ENCODE measurements at places on chromosomes 4 and X.

DNA sequence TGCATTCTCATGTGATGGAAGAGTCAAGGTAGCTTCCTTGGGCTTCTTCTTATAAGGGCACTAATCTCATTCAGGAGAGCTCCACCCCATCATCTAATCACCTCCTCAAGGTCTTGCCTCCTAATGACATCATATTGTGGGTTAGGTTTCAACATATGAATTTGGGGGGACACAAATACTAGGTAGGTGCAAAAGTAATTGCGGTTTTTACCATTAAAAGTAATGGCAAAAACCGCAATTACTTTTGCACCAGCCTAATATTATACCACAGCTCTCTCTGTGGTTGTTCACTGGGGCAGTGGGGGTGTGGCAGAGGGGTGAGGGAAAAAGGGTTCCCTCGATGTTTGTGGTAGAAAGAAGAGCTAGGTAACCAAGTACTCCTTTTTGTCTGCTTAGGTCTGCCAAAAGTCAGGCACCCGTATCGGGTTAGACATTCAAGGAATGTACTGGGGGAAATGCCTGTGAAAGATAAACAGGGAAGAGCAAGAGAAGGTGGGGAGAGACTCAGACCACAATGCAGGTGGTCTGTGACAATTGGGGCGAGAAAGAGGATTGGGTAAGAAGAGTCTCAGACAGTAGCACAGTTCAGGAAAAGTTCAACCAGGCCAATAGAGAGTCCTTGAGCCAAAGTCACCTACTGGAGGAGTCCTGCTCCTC lies 78.9 kb upstream of the MTM1 start:
- DNase-seq = no peak

DNA sequence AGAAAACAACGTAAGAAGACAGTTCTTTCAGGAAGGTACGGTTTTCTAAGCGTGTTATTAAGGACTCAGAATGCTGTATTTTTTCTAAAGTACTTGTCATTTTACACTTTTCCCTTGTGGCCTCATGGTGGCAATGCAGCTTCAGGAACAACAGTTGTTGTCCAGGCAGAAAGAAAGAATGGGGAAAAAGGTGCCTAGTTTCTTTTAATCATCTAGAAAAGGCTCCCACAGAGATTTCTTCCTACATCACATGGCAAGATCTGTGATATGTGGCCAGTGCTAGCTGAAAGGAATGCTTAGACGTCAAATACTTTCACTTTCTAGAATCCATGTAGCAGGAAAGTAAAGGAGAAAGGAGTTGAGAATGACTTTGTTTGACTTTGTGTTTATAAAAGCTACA lies 49.0 kb upstream of the TRAM1L1 start:
- peak; percentile 50 for DNase-seq

- no peak for DNase-seq
Measured at GRCh38 chr4:180098586-180098985, 2144.6 kb upstream of the TENM3 start.

DNA sequence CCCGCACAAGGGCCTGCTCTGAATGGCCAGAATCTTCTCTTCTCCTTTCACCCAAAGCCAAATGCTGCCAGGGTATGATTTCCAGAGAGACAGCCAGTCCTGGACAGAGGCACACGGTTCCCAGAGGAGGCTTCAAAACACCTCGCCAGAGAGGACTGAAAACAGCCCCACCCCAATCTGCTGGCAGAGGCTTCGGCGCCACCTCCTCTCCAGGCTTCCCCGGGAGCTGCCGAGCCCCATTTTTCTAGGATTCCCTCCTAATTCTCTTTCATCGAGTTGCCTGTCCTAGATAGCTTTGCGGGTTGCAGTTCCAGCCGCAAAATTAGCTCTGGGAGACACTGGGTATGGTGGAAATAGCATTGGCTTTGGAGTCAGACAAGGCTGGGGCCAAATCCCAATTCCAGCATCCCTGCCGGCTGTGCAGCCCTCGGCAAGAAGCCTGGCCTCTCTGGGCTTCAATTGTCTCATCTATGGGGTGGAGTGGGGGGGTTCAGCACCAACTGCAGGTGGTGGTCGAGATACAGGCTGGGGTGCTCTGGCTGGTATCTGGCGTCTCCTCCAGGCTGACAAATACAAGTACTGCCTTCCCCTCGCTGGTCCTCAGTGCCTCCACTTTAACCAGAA lies 22.6 kb downstream of the PPP2R2C start:
- DNase-seq = no peak

GRCh38 chr4:163556650-163557391 lies 62.3 kb downstream of the TMA16 start:
- DNase-seq = no peak

GRCh38 chrX:153411255-153411987 lies at the start of gene ZFP92:
ZFP92 (plus strand) TSS chrX:153411472; CDS start chrX:153418323, 6,851 bp downstream.
- DNase-seq = no peak

GRCh38 chr4:140004922-140005627 lies 148.9 kb downstream of the MAML3 start:
- no peak for DNase-seq

- DNase-seq = no peak
Measured at GRCh38 chrX:3711331-3711917, 2.0 kb downstream of the PRKX start.

- DNase-seq = no peak
Measured at GRCh38 chr4:156521631-156522030, 450.0 kb downstream of the PDGFC start.

- no peak for DNase-seq
Measured at GRCh38 chr4:101277671-101278070, 69.7 kb downstream of the PPP3CA start.

GRCh38 chr4:726235-726787 lies 20.7 kb downstream of the PCGF3 start:
- no peak for DNase-seq

DNA sequence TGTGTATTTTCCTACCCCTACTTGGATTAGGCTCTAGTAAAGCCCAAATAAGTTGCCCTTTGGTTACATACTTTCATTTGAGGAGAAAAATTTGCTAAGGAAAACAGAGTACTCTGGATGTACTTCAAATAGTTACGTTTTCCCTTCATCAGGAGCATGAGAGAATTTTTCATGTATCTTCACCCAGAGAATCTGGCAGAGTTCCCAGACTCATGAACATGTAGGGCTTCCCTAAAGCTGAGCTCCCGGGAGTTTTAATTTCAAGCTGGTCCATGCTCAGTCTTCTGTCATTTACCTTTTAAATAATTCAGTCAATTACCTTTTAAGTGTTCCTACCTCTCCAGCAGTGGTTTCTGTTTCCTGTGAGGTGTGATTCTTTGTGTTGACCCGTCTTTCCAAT lies 367.5 kb upstream of the GRID2 start:
- no peak for DNase-seq

DNA sequence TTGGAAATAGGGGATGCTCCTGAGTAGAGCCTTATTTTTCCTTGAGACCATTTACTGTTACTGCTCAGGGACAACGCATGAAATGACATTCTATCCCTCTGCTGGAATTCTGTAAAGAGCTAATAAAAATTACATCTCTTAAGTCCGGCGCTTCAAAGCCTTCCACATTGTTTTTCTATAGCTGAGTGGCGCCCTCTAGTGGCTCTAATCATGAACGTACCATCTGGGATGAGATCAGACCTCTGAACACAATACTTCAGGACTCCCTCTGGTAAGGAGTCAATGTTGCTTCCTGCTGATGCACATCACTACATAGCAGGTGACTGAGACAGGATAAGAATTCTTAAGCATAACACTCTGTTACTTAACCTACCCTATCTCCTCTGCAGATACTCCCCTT lies 6.0 kb downstream of the HMGN5 start:
- no peak for DNase-seq

DNA sequence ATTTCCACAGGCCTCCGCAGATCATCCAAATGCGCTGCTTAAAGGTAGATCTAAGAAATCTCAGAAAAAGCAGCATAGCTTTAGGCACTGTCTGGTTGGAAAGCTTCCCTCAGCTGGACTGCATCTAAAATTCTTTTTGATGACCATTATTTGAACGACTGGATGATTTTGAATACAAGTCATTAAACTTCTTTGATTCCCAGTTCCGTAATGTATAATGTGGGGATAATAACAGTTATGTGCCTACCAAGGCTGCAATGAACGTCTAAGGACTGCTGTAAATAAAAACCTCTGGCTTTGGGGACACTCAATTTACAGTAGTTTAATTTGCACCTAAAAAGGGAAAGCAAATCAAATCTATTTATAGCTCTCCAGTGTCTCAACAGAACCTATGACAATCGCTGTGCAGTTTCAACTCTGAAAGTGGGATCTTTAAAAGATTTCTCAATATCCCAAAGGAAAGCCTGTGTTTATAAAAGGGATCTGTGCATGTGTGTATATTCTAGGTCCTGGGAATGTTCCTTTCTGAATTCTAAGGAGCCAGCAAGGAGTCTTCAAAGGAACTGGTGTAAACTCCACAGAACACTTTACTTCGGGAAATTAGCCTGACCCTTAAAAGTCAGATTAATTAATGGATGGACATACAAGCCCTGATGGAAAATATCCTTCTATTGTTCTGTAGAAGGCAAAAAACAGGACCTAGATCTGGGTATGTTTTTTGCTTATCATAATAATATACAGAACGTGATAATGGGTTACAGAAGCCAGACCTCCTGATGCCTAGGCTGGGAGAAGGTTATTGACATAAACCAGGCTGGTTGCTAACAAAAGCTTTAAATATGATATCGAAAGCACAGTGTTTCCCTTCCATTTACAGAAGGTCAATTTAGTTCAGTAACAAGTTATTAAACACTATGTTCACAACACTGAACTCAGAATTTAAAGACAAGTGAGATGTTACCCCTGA lies 53.4 kb downstream of the AFAP1 start:
- DNase-seq = no peak

GRCh38 chr4:23887989-23888388 lies 1.9 kb downstream of the PPARGC1A start:
- no peak for DNase-seq

DNA sequence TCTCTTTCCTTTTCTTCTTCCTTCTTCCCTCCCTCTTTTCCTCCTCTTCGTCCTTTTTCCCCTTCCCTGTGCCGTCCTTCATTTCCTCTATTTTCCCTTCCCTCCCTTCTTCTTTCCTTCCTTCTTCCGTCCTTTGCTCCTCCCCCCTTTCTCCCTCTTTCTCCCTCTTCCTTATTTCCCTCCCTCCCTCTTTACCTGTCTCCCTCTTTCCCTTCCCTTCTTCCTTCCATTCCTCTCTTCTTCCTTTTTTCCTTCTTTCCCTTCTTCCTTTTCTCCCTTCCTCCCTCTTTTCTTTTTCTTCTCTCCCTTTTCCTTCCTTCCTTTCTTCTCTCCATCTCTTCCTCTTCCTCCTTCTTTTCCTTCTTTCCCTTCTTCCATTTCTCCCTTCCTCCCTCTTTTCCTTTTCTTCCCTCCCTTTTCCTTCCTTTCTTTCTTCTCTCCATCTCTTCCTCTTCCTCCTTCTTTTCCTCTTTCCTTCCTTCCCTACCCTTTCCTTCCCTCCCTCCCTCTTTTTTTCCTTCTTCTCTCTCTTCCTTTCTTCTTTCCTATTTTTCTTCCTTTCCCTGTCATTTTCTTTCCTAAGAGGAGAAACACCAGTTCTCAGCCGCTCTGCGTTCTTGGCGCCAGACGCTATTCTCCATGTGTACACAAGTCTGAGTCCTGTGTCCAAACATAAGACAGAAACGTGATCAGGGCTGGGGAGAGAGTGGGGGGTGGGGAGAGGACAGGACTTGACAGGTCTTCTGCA lies 597.1 kb downstream of the MID1IP1 start:
- no peak for DNase-seq

DNA sequence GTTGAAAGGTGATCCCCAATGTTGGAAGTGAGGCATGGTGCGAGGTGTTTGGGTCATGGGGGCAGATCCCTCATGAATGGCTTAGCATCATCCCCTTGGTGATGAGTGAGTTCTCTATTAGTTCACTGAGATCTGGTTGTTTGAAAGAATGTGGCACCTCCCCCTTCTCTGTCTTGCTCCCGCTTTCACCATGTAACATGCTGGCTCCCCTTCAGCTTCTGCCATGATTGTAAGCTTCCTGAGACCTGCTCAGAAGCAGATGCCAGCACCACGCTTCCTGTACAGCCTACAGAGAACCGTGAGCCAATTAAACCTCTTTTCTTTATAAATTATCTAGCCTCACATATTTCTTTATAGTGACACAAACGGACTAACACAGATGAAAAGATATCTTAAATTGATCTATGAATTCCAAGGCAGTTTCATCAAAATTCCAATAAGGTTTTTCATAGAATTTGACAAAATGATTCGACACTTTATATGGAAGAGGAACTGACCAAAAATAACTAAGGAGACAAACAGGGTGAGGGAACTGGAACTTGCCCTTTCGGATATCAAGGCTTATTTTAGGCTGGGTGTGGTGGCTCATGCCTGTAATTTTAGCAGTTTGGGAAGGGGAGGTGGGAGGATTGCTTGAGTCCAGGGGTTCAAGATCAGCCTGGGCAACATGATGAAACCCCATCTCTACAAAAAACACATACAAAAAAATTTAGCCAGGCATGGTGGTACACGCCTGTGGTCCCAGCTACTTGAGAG lies 56.9 kb upstream of the OGT start:
- DNase-seq = no peak

- DNase-seq = no peak
Measured at GRCh38 chrX:75067931-75068330, 88.2 kb downstream of the ABCB7 start.

DNA sequence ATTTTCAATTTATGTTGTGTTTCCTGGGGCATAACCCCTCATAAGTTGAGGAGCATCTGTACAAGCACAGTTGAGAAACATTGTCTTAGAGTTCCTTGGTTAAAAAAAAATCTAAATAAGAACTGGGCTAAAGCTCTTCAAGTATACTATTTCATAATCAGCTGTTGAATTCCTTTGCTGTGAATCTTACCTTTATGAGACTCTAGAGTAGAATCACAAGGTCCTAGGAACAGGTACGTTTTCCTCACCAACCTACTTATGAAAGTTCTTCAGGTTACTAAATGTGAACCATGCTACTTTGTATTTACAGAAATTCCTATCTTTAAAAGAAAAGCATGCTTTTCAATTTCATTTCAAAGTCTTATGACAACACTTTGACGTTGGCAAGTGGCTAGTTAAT lies 20.9 kb upstream of the SOD3 start:
- no peak for DNase-seq

GRCh38 chr4:100312615-100313350 lies 122.5 kb upstream of the DDIT4L start:
- no peak for DNase-seq

DNA sequence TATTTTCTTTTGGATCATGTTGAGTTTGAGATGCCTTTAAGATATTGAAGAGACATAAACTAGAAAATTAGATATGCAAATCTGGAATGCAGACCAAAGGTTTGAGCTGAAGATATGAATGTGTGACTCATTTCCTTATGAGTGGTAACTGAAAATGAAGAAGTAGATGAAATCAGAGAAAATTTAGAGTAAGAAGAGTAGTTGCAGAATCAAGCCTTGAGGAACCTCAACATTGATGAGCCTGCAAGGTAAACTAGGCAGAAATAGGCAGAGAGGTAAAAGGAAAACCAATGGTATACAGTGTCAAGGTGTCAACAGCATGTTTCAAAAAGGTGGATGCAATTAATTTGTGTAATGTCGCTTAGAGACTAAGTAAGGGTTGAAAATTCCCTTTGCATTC lies 142.8 kb downstream of the MOSPD2 start:
- DNase-seq = no peak
